ENCODE measurements at places on chromosomes 11 and 22. TPM values are rescaled to one million over a fixed set of nuclear protein-coding genes. Genes with fewer than 3 reads are reported as not detected.

GRCh38 chr11:270451-271318 is 7.5 kb upstream of the NLRP6 start:
- H3K4me1 ChIP-seq: no peaks in the 10 kb centered on the region
- H3K36me3 ChIP-seq: no peaks in the 10 kb centered on the region
- no peak for DNase-seq
- H3K27ac ChIP-seq: no peak overlapping the region
- H3K4me3 ChIP-seq: no peak overlapping the region
- H3K27me3 ChIP-seq: peaks cover 28% of the 10 kb centered on the region

DNA sequence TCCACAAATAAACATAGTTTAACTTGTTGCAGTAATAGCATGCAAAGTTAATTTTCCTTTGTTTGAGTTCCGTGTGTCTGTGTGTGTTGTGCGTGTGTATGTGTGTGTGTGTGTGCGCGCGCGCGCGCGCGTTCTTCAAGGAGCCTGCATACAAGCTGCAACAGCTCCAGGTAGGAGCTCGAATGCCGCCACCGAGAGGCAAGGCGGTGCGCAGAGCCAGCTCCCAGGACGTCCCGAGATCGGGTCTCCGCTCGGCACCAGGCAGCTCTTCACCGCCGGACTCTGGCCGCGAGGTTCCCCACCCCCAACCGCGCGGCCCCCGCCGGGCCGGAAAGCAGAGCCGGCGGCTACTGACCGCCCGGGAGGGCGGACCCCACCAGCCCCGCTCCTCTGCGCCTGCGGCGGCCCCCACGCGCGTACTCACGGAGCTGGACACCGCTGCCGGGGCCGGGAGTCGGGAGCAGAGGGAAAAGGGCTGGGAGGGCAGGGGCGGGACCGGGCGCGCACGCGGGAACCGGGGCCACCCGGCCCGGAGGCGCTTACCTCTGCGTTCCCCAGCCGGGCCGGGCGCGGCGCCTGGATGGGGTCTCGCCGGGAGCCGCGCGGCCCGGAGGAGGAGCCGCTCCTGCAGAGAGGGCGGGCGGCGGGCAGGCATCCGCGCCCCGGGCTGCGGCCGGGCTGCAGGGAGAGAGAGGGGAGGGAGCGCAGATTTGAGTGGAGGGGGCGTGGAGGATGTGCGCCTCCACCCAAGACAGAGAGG is 40.4 kb upstream of the AKIP1 start:
- peaks cover 38% of the 10 kb centered on the region for H3K27me3 ChIP-seq
- DNase-seq: peak; percentile 59
- peak overlapping the region; percentile 85 for H3K27ac ChIP-seq
- H3K36me3 ChIP-seq: no peaks in the 10 kb centered on the region
- H3K4me3 ChIP-seq: peak overlapping the region; percentile 93

- H3K36me3 ChIP-seq: no peaks in the 10 kb centered on the region
- peaks cover 6% of the 10 kb centered on the region for H3K4me1 ChIP-seq
- no peaks in the 10 kb centered on the region for H3K27me3 ChIP-seq
- DNase-seq: no peak
- H3K27ac ChIP-seq: no peak overlapping the region
Measured at GRCh38 chr22:28581016-28581415, 98.6 kb downstream of the TTC28 start.

DNA sequence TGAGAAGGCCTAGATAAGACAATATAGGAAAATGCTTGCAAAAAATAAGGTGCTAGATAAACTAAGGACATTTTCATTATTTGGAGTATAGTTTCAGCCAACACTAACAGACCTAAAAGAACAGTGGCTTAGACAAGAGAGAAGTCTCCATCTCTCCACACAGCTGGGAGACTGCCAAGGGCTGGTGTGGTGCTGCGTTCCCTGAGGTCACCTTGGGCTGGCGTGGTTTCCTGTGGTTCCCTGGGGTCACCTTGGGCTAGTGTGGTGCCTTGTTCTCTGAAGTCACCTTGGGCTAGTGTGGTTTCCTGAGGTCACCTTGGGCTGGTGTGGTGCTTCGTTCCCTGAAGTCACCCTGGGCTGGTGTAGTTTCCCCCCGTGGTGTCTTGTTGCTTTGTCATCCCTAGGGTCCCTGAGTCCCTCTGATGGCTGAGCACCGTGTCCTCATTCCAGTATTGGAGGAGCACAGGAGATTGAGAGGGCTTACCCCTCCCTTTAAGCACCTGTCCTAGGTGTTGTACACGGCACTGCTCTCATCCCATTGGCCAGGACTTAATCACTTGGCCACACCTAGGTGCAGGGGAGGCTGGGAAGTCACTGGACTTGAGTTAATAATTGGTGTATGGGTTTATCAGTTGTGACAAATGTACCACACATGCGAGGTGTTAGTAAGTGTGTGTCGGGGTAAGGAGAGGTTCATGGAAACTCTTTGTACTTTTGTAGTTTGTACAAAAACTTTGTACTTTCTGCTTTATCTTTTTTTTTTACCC is 14.9 kb downstream of the SAMM50 start:
- H3K27ac ChIP-seq: no peak overlapping the region
- H3K4me1 ChIP-seq: no peaks in the 10 kb centered on the region
- no peak for DNase-seq
- H3K36me3 ChIP-seq: peaks cover 80% of the 10 kb centered on the region
- no peaks in the 10 kb centered on the region for H3K27me3 ChIP-seq

GRCh38 chr11:108160970-108161566 is 39.7 kb downstream of the ACAT1 start:
- no peak overlapping the region for H3K27ac ChIP-seq
- H3K4me1 ChIP-seq: no peaks in the 10 kb centered on the region
- H3K27me3 ChIP-seq: no peaks in the 10 kb centered on the region
- no peaks in the 10 kb centered on the region for H3K36me3 ChIP-seq

DNA sequence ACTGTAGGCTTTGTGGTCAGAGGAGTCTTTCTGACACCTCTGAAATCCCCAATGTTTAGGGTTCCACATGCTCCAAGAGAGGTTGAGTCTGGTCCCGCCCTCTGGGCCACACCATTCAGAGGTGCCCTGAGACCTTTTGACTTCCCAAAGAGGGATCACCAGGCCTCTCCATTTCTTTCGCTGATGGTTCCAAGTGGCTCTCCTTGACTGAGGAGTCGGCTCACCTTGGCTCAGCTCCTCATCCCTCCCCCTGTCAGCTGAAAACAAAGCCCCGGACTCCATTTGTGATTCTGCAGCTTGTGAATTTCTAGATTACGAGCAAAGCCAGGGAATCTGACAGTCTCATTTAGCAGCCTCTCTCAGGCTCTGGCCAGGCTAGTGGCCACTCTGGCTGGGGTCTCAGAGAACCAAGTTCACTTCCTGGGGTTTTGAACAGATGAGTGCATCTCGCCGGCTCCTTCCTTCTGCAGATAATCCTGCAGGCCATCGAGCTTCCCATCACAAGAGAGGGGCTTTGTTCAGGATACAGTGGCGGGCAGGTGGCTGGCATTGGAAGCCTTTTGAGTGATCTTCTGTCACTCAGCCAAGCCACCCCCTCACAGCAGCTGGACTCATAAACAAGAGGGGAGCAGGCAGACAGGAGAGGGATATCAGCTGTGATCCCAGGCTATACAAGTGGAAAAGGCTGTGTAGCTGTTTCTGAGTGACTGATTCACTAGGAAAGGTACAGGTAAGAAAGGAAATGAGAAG is 102.9 kb downstream of the TRIM29 start:
- DNase-seq: no peak
- H3K4me3 ChIP-seq: no peak overlapping the region
- no peaks in the 10 kb centered on the region for H3K4me1 ChIP-seq

GRCh38 chr11:79578116-79578515 is 137.3 kb upstream of the TENM4 start:
- no peaks in the 10 kb centered on the region for H3K4me1 ChIP-seq
- H3K36me3 ChIP-seq: no peaks in the 10 kb centered on the region
- DNase-seq: no peak
- H3K27me3 ChIP-seq: no peaks in the 10 kb centered on the region
- H3K4me3 ChIP-seq: no peak overlapping the region
- no peak overlapping the region for H3K27ac ChIP-seq

The CYTH4 gene
- total RNA-seq: 4.6 TPM

The SOX6 gene
- total RNA-seq: 18.0 TPM
